ENCODE measurements at places on chromosomes 5 and 9.

DNA sequence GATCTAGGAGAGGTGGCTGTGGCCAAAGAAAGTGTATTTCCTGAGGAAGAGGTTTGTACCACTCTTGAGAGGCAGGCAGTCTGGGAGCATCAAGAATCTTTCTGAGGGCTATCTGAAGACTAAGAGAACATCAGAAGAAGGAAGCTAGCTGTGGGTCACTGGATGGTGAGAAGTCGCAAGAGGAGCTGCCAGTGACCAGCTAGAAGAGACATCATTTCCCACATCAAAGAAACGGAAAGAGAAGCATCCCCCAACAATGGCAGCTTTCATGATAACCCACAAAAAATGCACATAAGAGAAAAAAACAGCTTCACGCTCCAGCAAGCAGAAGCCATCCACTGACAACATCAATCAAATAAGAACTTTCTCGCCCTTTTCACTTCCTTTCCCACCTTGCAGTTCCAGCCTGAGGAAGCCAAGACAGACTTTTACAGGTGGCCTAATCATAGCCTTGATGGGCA, 25.0 kb upstream of the CEP78 start:
- DNase-seq = no peak

- no peak for DNase-seq
Measured at GRCh38 chr9:133341369-133342068, 5.5 kb upstream of the SURF6 start.

GRCh38 chr5:130270786-130271185, 366.5 kb downstream of the CHSY3 start:
- DNase-seq = no peak

DNA sequence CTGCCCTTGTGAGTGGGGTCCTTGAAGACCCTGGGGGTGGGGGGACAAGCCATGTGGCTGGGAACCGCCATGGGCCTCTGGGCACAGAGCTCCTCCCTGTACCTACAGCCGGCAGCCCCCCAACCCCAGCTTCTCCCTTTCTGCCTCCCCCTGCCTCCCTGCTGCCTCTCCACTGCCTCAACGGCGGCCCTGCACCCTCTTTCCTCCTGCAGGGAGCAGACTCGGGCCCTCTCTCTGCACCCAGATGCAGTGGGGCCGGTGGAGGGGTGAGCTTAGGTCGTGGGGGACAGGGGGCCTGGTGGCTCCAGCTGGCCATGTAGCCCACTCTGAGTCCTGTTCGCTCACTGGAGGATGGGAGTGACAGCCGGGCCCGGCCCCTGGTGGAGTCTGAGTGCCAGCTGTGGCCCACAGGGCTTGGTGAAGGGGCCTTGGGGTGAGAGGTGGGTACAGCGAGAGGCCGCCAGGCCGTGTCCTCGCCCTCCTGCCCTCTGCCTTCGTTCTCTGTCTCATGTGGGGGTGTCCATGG, 139.3 kb upstream of the COL5A1 start:
- no peak for DNase-seq

DNA sequence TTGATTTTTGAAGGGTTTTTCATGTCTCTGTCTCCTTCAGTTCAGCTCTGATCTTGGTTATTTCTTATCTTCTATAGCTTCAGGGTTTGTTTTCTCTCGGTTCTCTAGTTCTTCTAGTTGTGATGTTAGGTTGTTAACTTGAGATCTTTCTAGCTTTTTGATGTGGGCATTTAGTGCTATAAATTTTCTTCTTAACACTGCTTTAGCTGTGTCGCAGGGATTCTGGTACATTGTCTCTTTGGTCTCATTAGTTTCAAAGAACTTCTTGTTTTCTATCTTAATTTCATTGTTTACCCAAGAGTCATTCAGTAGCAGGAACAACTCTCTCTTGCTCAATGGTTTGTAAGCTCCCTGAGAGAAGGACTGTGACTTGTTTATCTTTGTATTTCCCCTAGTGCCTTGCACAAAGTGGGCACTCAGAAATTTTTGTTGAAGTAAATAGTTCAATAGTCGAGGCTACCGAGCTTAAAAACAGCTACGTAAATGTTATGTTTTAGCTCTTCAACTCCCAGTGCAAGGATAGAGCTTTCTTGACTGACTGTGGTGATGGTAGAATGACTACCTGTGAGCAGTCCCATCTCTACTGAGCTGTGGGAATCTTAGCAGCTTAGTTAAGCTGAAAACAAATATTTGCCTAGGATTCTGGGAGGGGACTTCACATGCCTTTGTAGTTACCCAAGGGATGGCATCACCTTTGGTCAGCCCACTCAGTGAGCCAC, 225.8 kb upstream of the ELL2 start:
- no peak for DNase-seq

DNA sequence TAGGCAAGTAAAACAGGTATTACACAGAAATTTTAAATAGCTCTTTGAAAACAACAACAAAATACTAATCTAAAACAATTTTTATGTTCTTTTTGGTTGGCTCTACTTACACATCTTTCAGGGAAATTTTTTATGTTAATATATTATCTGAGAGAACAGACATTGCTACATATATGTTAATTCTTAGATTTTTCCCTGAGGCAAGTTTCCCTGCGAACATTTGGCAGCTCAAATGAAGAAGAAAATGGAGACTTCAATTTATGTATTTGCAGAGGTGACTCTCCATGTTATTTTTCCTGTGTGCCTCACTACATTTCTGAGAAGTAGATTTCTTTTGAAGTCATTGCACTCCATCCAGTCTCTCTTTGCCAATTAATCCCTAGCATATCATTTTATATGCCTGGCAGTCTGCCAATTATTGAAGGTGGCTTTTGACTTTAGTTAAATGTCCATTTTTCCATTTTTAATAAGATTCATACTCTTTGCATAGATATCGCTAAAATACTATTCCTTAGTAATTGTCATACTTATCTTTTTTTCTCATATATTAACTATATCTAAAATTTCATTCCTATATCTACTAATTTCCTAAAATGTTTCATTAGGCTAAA, 908.2 kb upstream of the CDH10 start:
- no peak for DNase-seq

GRCh38 chr9:120775859-120776258, 17.4 kb downstream of the FBXW2 start:
- no peak for DNase-seq

DNA sequence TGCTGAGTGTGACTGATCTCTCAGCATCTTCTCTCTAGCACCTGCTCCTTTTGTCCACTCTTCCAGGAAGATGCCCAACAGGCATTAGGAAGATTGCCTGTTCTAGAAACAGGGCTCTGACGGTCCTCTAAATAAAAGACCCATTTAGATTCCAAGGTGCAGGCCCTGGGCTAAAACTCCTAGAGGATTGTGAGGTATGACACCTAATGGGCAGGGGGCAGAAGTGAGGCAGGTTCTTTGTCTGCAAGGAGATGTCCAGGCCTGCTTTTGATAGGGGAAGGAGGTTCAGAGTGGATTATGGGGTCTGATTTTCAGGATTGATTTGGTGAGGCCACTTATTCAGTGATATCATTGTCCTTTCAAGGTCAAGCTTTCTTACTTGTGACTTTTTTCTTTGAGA, 140.8 kb upstream of the TRPC7 start:
- DNase-seq = peak; percentile 48

DNA sequence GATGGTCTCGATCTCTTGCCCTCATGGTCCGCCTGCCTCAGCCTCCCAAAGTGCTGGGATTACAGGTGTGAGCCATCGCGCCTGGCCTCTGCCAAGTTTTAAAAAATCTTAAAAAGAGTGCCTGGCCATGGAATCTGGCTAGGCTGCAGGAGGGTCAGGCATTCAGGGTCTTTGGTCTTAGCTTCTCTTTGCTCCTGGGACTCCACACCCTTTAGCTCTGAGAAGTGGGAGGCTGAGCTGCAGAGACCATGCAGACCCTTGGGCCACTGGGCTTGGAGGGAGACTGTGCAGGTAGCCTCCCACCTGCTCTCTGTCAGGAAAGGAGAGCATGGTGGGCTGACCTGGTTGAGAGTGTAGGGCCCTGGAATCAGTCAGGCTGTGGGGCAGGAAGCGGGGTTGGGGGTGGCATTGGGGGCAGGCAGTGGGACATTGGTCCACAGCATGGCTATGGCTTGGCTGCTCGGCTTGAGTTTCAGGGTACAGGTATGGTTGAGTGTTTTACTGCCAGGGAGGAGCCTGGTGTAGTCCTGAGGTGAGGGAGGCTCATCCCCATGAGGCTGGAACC, 20.8 kb downstream of the PHF2 start:
- no peak for DNase-seq

DNA sequence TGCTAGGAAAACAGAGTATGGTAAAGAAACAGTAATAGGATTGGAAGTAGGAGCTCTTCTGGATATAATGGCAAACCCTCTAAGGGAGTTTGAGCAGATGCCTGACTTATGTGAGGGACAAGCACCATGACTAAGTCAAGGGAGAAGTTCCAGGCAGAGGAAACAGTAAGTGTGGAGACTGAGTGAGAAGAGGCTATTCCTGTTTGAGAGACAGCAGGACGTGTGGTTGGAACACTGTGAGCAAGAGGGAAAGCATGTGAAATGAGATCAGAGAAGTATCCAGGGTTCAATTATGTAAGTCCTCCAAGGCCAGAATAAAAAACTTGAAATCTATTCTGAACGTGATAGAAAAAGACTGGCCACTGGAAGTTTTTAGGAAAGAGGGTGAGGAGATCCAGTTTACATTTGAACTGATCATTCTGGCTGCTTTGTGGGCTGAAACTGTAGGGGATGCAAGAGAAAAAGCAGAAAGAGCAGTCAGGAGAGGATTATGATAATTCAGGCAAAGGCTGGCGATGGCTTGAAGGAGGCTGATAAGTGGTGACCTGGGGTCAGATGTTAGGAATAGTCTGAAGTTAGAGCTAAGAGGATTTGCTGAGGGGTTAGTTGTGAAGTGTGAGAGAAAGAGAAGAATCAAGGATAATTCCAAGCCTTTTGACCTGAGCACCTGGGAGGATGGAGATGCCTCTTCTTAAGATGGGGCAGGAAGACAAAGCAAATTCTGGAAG, 19.2 kb downstream of the DMAC1 start:
- no peak for DNase-seq

- DNase-seq = no peak
Measured at GRCh38 chr5:157677931-157678330, 6.6 kb downstream of the C5orf52 start.

GRCh38 chr5:1113805-1114586, 2.1 kb upstream of the SLC12A7 start:
- DNase-seq = no peak

- DNase-seq = peak; percentile 43
Measured at GRCh38 chr5:180441564-180442051, 52.6 kb upstream of the CNOT6 start.

GRCh38 chr5:18798058-18798457, 1163.8 kb downstream of the TAF11L14 start:
- DNase-seq = peak; percentile 38

- DNase-seq = no peak
Measured at GRCh38 chr9:35923927-35924763, 14.9 kb downstream of the SPAAR start.

- DNase-seq = no peak
Measured at GRCh38 chr9:68706363-68707201, 1.5 kb downstream of the PIP5K1B start.

DNA sequence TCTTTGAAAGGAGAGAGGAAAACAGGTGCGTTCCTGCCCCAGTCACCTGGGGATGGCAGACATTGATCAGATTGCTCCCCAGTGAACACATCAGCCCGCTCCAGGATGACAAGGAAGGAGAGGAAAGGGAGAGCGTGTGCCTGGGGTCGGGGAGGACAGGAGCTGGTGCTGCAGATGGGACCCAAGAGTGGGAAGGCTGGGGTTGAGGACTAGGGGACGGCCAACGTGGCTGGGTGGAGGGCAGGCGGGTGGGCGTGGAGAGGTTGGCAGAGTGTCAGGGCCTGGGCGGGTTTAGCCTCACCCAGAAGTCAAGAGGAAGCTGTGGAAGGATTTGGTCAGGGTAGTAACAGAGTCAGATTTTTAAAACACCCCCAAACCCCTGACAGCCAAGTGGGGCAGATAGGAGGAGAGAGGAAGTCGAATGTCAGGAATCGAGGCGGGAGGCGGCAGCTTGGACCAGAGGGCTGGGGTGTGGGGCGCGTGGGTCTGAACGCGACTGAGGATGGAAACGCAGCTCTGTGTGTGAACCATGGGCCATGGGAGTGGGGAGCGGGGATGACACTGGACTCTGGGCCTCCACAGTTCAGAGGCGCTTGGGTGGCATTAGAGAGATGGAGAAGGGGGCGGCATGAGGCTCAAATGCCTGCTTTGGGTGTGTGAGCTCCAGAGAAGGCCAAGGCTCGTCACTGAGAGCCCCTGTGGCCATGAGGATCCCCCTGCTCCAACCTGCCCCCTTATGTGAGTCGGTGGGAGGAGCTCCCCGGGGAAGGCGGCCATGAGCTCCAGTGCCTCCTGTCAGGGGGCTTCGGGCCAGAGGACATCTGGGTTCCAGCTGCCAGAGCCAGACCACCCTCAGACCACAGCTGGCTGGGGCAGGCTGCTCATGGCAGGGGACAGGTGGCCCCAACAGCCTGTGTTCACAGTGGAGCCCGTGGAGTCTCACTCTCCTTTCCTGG, 24.6 kb downstream of the LAMC3 start:
- no peak for DNase-seq

DNA sequence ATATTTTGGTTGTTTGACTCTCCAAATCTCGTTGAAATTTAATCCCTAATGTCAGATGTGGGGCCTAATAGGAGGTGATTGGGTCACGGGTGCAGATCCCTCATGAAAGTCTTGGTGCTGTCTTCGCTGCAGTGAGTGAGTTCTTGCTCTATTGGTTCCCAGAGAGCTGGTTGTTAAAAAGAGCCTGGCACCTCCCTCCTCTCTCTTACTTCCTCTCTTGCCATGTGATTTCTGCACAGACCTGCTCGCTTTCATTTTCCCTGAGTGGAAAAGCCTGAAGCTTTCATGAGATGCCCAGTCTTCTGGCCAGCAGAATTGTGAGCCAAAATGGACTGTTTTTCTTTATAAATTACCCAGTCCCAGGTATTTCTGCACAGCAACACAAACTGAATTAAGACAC, 221.6 kb downstream of the MAT2B start:
- no peak for DNase-seq

GRCh38 chr9:98368366-98369065, 113.1 kb upstream of the TBC1D2 start:
- DNase-seq = no peak

DNA sequence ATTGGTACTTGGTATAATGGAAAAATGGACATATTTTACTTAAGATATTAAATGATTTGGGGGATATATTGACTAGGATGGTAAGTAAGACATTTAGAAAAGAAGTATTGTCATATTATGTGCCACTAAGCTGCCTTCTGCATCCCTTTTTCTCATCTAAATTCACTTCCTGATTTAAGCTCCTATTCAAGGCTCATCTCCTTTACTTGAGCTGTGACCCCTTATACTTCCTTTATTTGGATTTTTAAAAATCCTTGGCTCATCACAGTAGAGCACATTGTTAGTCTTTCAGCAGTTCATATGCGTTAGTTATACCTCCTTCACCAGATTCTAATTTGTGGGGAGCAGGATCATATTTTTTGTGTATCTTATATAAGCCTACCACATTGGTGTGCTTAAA, 6.6 kb downstream of the COMMD10 start:
- DNase-seq = no peak

DNA sequence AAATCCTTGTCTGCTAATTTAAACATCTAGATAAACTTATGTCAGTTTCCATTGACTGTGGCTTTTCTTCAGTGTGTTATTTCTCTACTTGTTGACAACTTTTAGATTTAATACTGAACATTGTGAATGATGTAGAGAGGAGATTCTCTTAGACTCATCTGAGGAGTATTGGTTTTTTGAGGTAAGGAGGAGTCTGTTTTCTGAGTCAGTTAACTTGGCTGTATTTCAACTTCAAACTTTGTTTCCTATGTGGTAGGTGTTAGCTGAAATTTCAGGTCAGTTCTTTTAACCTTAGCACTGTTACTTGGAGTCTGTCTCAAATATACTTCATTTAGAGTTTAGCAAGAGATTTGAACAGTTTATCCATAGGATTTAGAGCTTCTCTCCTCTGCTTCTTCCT, 67.9 kb downstream of the XRCC4 start:
- DNase-seq = no peak
